A549 treated with dexamethasone at 1 μM for 4 hours (cell line): ENCODE measurements at places on chromosomes 7 and 10. TPM values are rescaled to one million over a fixed set of nuclear protein-coding genes. Genes with fewer than 3 reads are reported as not detected.

Gene TET1
- 0.49 to 0.82 TPM (median 0.71 TPM) in 5 replicates for total RNA-seq

Gene ANKRD2
- total RNA-seq = 4.6 to 8.7 TPM (median 7.4 TPM) in 5 replicates

Gene PLCE1
- total RNA-seq = 7.0 to 10.3 TPM (median 9.7 TPM) in 5 replicates

Gene PAPOLB
- not detected in 5 replicates for total RNA-seq

Gene VPS37D
- total RNA-seq = 3.1 to 5.0 TPM (median 4.5 TPM) in 5 replicates
